Stimulated activated CD4-positive, alpha-beta T cell treated with anti-CD3 and anti-CD28 coated beads, Interleukin-4, amount 100 ng/mL, for 48 hours (primary cell): ENCODE measurements at places on chromosomes 11 and 22.

DNA sequence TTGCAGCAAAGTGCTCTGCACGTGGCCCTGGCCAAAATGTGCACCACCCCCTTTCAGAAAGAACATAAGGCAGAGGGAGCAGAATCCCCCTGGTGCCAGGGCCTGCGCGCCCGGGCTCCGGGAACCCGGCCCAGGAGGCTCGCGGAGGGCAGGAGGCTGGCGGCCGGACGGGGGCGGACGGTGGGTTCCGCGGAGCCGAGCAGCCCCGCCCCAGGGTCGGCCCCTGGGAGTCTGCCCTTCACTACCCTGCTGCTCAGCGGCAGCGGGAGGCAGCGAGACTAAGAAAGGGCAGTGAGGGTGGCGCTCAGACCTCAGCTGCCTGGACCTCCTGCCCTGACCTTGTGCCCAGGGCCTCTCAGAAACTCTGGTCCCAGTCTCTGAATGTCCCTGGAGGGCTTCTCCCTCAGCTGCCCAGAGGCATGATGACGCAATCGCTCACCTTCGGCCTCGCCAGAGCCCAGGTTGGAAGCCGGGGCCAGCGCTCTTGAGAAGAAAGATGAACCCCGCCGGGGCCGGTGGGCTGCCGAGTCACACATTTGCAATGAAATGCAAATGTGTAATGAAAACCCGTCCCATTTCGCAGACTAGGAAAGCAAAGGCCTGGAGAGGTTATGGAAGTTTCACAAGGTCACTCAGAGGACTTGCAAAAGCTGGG, 1.1 kb upstream of the CLMP start:
- DNase-seq, result no peak

- DNase-seq, result no peak
Measured at GRCh38 chr22:41215926-41216325, 10.8 kb downstream of the L3MBTL2 start.

DNA sequence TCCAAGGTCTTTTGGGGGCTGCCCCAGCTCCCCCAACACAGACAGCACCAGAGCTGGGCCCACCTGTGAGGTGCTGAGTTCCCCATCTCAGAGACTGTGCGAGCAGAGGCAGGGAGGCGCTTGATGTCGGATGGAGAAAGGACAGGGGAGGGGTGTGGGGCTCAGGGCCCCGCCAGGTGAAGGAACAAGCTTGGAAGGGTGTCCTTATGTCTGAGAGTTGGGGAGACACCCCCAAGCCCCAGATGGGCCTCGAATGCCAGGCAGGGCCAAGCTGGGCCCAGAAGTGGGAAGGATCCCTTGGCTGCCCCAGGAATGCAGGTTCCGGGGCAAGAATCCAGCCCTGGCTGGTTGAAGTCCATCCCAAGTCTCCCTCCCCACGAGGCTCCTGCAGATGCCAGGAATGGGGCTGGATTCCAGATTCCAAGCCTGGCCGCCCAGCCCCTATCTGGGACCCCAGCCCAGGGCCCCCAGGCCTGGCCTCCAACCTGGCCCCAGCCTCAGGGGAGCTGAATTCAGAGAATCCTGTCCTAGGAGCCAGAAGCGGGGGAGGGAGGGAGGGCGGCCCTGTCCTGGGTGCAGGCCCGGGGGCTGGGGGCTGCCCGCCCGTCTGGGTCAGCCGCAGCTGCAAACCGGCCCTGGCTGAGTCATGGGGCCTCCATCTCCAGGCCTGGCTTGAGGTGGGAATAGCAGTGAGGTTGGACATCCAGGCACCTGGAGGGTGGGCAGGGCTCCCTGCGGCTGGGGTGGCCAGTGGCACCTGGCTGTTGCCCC, 50.9 kb downstream of the CDKN1C start:
- no peak for DNase-seq

GRCh38 chr11:27187075-27187847, 146.6 kb downstream of the BBOX1 start:
- DNase-seq, result no peak

GRCh38 chr22:35638001-35638400, 10.2 kb upstream of the APOL6 start:
- no peak for DNase-seq

DNA sequence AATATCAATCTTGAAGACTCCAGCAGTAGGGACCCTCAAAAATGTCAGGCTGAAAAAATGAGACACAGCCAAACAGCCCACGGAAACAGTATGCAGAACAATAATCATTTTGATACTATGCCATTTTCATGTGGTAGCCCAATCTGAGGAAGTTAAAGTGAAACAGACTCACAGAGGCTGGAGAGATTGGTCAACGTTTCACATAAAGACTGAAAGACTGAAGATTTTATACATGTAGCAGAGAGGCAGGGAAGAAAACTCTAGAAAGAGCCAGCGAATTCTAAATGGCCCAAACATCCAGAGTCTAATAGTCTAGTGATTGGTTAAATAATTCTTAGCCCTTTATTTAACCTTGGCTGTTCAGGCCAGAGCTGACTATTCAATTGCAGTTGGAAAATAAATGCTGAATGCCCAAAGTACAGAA, 49.4 kb downstream of the MAML2 start:
- DNase-seq, result no peak

- no peak for DNase-seq
Measured at GRCh38 chr11:114346709-114347141, 50.5 kb downstream of the NNMT start.

- no peak for DNase-seq
Measured at GRCh38 chr11:2577991-2578928, 121.5 kb downstream of the KCNQ1OT1 start.

- no peak for DNase-seq
Measured at GRCh38 chr11:24944891-24945290, 448.0 kb downstream of the LUZP2 start.

DNA sequence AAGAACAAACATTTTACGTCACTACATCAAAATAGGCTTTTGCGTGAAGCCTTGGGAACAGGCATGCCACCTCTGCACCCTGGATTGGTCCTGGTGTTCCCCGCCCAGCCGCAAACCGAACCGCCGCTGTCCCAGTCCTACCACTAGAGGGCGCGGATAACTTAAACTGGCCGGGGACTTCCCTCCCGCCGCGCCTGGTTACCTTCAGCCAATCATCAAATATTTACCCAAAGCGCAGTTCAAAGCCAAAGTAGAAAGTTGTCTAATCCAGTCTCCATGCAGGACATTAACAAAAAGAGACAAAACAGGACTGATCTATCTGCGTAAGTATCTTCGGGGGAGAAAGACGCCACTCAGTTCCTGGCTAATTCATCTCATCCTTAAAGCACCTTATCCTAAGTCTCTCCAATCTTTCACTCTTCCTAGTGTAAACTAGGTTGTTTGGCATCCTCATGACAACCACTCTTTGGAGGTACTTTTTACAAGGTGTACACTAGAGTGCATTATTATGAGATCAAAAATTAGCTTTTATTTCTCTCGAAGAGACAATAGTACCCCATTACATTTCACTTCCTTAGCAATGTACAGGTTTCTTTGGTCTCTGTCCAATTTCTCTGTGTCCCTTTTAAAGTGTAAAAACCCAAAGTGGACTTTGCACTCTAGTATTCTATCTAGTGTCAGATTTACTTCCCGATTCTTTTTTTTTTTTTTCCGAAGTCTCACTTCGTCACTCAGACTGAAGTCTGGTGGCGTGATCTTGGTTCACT, 3.9 kb upstream of the CRY2 start:
- peak; percentile 83 for DNase-seq

GRCh38 chr11:41533761-41534160, 74.3 kb upstream of the LRRC4C start:
- DNase-seq, result no peak

DNA sequence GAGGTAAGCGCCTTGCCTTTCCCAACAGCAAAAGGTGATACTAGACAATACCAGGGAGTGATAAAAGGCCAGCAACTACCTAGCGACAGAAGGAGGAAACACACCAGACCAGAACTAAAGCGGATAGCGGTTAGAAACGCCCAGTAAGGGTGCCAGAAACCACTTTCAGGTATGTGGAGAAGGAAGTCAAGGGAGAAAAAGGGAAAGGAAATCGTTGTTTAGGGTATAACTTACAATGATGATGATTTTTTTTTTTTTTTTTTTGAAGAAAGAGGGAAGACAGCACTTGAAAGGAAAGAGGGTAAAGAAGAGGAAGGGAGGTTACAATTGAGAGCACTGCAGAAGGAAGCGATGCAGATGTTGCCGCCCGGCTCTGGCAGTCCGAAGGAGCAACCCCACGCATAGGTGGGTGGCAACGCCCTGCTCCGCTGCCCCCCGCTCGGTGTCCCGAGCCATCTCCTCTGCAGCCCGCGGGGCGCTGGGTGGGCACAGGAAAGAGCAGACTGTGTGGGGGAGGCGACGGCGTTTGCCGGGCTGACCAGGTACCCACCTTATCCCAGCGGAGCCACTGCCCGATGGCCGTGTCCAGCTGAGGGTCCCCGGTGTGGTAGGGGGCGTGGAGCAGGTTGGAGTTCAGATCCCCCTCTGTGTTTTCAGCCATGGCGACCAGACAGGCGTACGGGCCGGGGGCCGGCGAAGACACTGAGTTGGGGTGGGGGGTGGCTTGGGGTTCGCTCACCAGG, 561 bp downstream of the PGM2L1 start:
- DNase-seq, result no peak

GRCh38 chr11:73175551-73176144, 33.5 kb upstream of the FCHSD2 start:
- DNase-seq, result no peak

DNA sequence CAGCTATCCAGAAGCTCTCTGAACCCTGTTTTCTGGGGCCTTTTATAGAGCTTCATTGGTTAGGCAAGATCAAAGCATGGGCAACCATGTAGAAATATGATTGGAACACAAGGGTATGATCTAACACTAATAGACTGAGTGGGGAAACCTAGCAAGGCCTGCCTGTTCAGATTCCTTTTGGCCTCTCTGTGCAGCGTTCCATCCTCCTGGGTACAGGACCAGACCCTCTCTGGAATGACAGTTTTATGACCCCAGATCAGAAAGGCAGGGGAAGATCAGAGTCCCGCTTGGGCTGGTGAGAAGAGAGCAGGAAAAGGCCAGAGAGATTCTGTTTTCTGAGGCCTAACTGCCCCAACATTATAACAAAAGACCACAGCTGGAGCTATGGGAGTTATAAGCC, 36.7 kb upstream of the VWA5A start:
- no peak for DNase-seq

DNA sequence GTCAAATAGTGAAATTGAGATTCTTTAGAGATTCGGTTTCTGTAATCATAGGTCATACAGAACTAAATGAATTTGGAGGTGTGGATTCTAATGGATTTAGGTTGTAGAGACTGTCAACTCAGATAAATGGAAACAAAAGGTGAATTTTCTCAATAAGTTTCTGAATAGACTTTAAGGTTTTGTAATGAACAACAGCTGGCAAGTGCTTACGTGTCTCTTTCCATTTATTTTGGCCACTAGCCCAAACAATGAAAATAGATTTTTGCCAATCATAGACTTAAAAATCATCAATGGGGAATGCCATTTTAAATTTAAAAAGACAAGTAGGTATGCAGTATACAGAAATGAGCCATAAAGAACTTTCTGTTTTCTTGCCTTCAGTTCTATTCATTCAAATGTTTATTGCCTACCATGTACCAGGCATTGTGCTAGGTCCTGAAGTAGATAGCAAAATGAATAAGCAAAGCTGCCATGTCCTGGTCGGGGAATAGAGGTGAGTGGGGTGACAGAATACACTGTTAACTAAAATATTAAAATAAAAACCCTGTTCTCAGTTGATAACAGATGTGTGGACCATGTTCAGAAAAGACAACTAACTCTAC, 16.9 kb upstream of the TMEM135 start:
- no peak for DNase-seq

- no peak for DNase-seq
Measured at GRCh38 chr22:42857845-42858481, 890 bp upstream of the ARFGAP3 start.

DNA sequence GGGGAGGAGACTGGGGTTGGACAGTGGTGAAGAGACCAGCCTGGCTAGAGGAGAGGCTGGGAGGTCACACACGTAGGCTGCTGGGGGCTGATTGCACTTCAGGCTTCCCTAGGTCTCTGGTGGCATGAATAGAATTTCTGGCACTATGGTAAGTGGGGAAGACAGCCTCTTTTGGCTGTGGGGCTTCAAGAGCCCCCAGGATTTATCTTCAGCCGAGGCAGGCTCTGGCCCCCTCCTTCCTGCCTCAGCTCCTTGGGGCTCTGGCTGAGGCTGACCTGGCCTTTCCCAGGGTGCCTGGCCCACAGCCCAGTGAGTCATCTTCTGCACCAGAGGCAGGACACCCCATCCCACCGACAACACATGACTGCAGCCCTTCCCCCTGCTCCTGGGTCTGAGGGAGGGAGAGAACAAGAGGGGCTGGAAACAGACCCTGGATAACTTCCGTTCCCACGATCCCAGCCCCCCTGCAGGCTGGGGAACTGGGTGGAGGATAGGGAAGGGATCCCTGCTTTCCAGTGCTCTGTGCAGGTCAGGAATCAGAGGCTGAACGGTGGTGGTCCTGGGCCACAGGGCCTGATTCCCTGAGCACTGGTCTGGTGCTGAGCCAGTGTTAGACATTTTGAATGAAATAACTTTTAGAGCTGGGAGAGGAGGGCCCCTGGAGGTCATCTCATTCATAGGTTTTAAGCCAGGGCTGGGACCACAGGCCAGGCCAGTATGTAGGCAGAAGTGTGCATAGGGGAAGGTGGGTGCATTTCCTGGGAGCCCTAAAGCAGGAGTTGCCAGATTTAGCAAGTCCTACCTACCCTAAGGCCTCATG, 26.5 kb downstream of the ARHGEF17 start:
- DNase-seq, result no peak

DNA sequence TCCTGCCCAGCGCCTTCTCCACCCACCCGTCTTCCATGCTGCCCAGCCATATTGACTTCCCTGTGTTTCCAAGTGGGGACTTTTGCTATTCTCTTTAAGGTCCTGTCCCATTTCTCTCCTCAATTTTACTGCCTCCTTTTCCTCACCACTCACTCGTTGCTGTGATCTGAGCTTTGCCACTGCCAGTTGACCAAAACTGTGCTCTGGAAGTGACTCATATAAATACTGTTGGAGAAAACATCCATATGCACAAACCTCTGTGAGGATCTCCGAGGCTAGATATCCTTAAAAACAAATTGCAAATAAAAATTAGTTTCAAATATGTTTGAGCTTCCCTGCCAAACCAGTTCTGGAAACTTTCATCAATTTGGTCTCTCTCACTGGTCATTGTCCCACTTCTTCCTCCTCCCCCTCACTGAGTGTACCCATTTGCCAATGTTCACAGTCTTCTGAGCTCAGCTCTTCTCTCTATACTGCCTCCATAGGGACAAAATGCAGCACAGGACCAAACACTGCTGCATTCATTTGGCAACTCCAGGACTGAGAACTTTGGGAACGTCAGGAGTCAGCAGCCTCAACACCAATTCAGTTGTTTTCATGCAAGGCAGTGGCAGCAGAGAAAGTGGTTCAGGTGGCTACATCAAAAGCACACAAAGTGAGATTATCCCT, 34.0 kb upstream of the MMP13 start:
- no peak for DNase-seq

- no peak for DNase-seq
Measured at GRCh38 chr22:17570851-17571631, 7.7 kb downstream of the SLC25A18 start.

GRCh38 chr11:11501546-11502262, 120.1 kb downstream of the GALNT18 start:
- no peak for DNase-seq

DNA sequence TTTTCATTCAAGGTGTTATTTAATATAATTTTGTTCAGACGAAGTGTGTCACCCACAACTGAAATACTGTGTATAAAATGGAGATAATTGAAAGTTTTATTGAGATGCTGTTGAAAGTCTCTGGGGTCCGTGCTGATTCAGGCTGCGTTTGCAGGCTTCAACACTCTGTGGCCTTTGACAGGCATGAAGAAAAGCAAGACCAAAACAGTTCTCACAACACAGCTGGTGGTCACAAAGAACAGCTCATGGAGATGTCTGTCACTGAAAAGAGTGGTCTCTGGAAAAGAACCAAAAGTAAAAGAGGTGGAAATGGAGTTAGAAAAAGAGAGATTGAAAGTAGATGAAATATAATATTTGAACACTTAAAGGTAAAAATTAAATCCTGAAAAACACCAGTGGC, 9.8 kb upstream of the MPPED2 start:
- no peak for DNase-seq
